Epithelial cell of alveolus of lung (primary cell): ENCODE measurements at places on chromosomes 16 and 17. TPM values are rescaled to one million over a fixed set of nuclear protein-coding genes. Genes with fewer than 3 reads are reported as not detected.

Gene TOM1L1
- 17.5 and 20.7 TPM in 2 replicates for total RNA-seq

Gene GLIS2
- total RNA-seq: 5.7 and 8.8 TPM in 2 replicates

Gene CLCN7
- 36.4 and 41.1 TPM in 2 replicates for total RNA-seq

Gene KPNB1
- total RNA-seq: 172 and 270 TPM in 2 replicates

Gene CTRB2
- not detected in 2 replicates for total RNA-seq

Gene KRTAP3-1
- not detected in 2 replicates for total RNA-seq

Gene TAT
- total RNA-seq: not detected in 2 replicates

Gene C17orf107
- 0.80 and 7.0 TPM in 2 replicates for total RNA-seq

Gene COPZ2
- total RNA-seq: 34.8 and 54.0 TPM in 2 replicates

Gene SOST
- not detected in 2 replicates for total RNA-seq

Gene KRTAP4-1
- 0.13 TPM in 1 of 2 replicates, not detected in the other for total RNA-seq

Gene NACA2
- not detected in 2 replicates for total RNA-seq

Gene SLC13A2
- total RNA-seq: not detected in 2 replicates

Gene PTX4
- not detected in 2 replicates for total RNA-seq

Gene TBC1D28
- not detected in 2 replicates for total RNA-seq

Gene CACNG3
- total RNA-seq: not detected in 2 replicates

Gene ABCC1
- total RNA-seq: 28.7 and 84.2 TPM in 2 replicates

Gene YBX2
- 3.9 TPM in 1 of 2 replicates, not detected in the other for total RNA-seq

Gene BCO1
- total RNA-seq: not detected in 2 replicates

Gene ADCY9
- total RNA-seq: 12.8 and 14.7 TPM in 2 replicates

Gene METRN
- total RNA-seq: 34.3 and 76.0 TPM in 2 replicates

Gene HSDL1
- 18.0 and 20.4 TPM in 2 replicates for total RNA-seq

Gene CHD9NB
- 0.08 and 1.2 TPM in 2 replicates for total RNA-seq

Gene KRT14
- 0.13 and 0.48 TPM in 2 replicates for total RNA-seq

Gene TMEM114
- not detected in 2 replicates for total RNA-seq

Gene PPL
- 1.3 and 7.2 TPM in 2 replicates for total RNA-seq

Gene GLP2R
- under 0.01 TPM in 1 of 2 replicates, not detected in the other for total RNA-seq

Gene KRT9
- total RNA-seq: not detected in 2 replicates

Gene HOXB7
- 13.2 and 14.9 TPM in 2 replicates for total RNA-seq

Gene KCNJ2
- 1.7 and 3.7 TPM in 2 replicates for total RNA-seq

Gene CRYBA1
- not detected in 2 replicates for total RNA-seq

Gene HAS3
- total RNA-seq: 0.08 and 0.13 TPM in 2 replicates

Gene HBM
- total RNA-seq: not detected in 2 replicates

Gene PAM16
- total RNA-seq: 40.1 and 50.4 TPM in 2 replicates

Gene CNGB1
- under 0.01 TPM in 1 of 2 replicates, not detected in the other for total RNA-seq

Gene TMEM100
- total RNA-seq: 9.8 and 101 TPM in 2 replicates

Gene TMEM170A
- total RNA-seq: 8.8 and 13.3 TPM in 2 replicates

Gene KRTAP4-9
- total RNA-seq: not detected in 2 replicates

Gene FBXW10
- not detected in 2 replicates for total RNA-seq

Gene HOXB8
- 0.39 and 1.4 TPM in 2 replicates for total RNA-seq

Gene P2RX1
- 0.26 and 0.48 TPM in 2 replicates for total RNA-seq

Gene CKLF
- total RNA-seq: 34.7 and 63.6 TPM in 2 replicates
